Uterus (tissue), 4 donors: ENCODE measurements at places on chromosomes 2 and 18.

DNA sequence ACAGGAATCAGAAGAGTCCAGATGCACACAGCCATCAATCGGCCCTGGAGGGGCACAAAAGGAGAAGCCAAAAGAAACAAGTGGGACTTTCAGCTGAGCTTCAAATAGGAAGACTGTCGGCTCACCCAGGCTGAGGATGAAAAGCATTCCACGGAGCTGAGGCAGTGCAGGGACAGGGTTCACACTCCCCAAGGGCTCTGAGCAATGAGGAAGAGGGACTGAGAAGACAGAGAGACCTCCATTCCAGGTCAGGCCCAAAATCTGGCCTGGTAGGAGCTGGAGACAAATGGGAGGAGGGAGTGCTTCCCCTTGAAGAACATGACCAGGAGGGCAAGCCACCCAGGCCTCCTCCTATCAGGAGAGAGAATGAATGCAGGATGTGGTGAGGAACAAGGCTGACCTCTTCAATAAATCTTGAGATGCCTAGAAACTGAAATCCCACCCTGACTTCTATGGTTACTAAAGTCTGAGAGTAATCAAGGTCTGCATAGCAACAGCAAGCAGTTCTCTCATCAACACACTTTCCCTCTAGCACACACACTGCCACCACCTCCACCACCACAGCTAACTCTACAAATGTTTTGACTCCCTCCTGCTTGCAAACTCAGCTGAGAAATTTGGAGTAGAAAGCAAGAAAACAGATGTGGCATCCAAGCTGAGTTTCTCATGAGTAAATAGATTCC lies 434.4 kb downstream of the TNS1 start:
- no peaks in the 10 kb centered on the region for H3K36me3 ChIP-seq
- no peak for DNase-seq
- H3K27ac ChIP-seq = no peak overlapping the region
- no peaks in the 10 kb centered on the region for H3K4me1 ChIP-seq
- no peak overlapping the region for H3K4me3 ChIP-seq

DNA sequence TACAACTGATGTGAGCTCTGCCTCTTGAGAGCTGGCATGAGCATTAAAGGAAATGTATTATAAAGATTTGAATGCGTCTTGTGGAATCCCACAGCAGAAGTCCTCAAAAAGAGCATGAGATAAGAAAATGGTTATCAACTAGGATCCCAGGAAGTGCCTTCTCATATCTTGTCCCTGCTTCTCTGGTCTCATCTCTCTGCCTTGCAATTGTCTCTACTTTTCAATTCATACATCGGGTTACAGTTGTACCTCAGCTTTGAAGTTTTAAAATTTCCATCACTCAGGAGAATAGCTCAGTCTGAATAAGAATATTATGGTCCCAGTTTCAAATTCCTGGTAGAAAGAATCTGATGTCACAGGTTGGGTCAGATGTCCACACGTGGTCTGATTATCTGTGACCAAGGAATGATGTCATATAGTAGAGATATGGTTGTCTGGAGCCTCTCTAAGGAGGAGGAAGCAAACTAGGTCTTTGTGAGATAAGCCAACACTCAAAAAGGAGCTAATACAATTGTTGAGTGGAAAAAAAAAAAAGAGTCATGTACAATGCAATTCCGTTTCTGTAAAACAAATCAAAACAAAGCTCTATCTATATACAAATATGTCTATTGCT lies 21.7 kb upstream of the CCDC88A start:
- H3K36me3 ChIP-seq = no peaks in the 10 kb centered on the region
- H3K27me3 ChIP-seq = no peaks in the 10 kb centered on the region
- DNase-seq = no peak
- no peak overlapping the region for H3K4me3 ChIP-seq
- H3K4me1 ChIP-seq = no peaks in the 10 kb centered on the region
- no peak overlapping the region for H3K27ac ChIP-seq

DNA sequence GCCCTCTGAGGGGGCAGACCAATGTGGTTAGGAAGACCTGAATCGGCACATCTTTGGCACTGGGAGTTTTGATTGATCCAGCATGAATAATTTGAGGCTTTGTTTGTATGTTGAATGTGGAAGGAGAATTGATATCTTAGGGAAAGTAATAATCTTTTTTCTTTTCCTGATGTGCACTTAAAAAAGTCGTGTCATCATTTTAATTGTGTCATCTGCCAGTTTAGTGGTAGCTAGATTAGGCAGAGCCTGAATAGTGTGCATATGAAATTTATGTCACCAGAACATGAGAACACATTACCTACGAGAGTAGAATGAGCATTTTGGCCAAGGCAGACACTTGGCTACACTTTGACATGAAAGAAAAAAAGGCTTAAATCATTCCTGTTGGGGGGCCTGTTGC lies 79.5 kb downstream of the KIF5C start:
- H3K27ac ChIP-seq = no peak overlapping the region
- H3K36me3 ChIP-seq = no peaks in the 10 kb centered on the region
- DNase-seq = no peak
- H3K4me3 ChIP-seq = no peak overlapping the region
- H3K4me1 ChIP-seq = no peaks in the 10 kb centered on the region
- H3K27me3 ChIP-seq = no peaks in the 10 kb centered on the region

- H3K36me3 ChIP-seq = no peaks in the 10 kb centered on the region
- H3K27me3 ChIP-seq = no peaks in the 10 kb centered on the region
- H3K4me1 ChIP-seq = no peaks in the 10 kb centered on the region
These were observed 44.2 kb downstream of the TTC27 start for GRCh38 chr2:32671885-32672533.

DNA sequence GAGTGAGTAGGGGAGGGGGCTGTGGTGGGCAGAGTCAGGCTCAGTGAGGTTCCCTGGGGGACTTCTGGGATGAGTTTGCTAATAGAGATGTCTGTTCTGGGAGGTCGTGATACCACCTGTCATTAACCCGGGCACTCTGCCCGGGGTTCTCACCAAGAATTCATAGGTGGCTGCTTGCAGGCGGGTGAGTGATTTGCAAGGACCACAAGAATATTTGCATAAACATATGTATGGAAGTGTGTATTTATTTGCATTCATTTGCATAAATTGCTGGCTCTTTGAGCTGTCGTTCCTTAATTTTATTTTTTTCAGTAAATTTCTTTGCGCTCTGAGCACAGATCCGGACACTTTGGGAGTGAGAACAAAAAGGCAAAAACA lies 260.0 kb downstream of the ATAD2B start:
- peaks cover 9% of the 10 kb centered on the region for H3K4me1 ChIP-seq
- H3K4me3 ChIP-seq = no peak overlapping the region
- no peak overlapping the region for H3K27ac ChIP-seq
- DNase-seq = no peak
- H3K36me3 ChIP-seq = no peaks in the 10 kb centered on the region

- no peak for DNase-seq
- H3K4me1 ChIP-seq = no peaks in the 10 kb centered on the region
- H3K27ac ChIP-seq = no peak overlapping the region
- no peak overlapping the region for H3K4me3 ChIP-seq
These were observed 105.7 kb upstream of the RPRM start for GRCh38 chr2:153584244-153584643.

GRCh38 chr18:4203568-4204437 lies 251.3 kb downstream of the DLGAP1 start:
- H3K4me1 ChIP-seq = no peaks in the 10 kb centered on the region
- H3K36me3 ChIP-seq = no peaks in the 10 kb centered on the region
- H3K27me3 ChIP-seq = no peaks in the 10 kb centered on the region

DNA sequence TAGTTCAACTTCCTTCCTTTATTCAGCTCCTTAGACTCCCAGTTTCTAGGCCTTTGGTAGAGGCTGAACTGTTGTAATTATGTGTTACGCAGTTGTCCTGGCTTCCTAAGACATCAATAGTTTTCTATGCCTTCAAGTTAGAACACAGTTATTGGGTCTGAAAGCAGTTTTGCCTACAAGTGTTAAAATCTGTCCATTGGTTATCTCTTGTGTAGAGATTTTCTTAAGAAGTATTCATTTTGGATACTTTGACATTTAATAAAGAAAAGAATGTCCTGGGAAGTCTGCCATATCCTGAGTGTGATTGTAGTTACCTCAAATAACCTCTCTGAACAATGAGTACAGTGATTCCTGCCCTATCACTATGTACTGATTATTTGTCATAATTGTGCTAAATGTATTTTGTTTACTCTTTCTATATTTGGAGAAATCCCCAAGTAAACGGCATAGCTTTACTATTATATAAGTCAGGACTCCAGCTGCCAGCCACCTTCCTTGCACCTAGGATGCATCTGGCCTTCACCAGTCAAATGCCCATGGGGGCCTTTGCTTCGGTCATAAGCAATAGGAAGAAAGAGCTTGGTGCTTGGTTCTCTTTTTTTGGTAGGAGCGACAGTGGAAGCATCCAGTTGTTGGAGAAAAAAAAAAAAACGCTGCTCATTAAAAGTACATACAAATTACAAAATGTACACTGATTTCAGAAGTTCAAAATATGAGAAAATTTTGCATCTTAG lies 449.5 kb upstream of the PKDCC start:
- H3K27me3 ChIP-seq = no peaks in the 10 kb centered on the region
- H3K36me3 ChIP-seq = no peaks in the 10 kb centered on the region
- peak overlapping the region; percentile 35 for H3K27ac ChIP-seq
- no peak overlapping the region for H3K4me3 ChIP-seq

DNA sequence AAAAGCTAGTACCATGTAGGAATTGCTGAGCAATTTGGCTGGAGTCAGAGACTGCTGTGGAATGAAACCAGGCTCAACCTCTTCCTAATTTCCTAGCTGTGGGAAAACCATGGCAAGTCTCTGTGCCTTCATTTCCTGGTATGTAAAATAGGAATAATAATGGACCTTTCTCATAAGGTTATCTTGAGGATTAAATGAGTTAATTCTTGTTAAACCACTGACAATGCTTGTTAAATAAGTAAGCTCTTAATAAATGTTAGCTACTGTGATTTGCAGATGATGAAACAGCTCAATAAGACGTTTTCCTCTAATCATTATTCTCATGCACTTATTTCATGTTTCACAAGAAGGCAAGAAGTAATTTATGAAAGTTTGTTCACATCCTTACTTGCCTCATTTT lies 346.7 kb downstream of the RND3 start:
- no peaks in the 10 kb centered on the region for H3K36me3 ChIP-seq
- H3K4me3 ChIP-seq = no peak overlapping the region
- no peak overlapping the region for H3K27ac ChIP-seq
- DNase-seq = no peak
- H3K4me1 ChIP-seq = no peaks in the 10 kb centered on the region

GRCh38 chr2:106839849-106840595 lies 45.9 kb downstream of the ST6GAL2 start:
- DNase-seq = no peak
- H3K27ac ChIP-seq = no peak overlapping the region
- no peaks in the 10 kb centered on the region for H3K27me3 ChIP-seq
- H3K4me3 ChIP-seq = no peak overlapping the region

- DNase-seq = no peak
- H3K4me3 ChIP-seq = no peak overlapping the region
- no peak overlapping the region for H3K27ac ChIP-seq
These were observed 42.8 kb upstream of the KLF11 start for GRCh38 chr2:10000541-10000940.
